ENCODE measurements at places on chromosomes 2 and 18.

- DNase-seq = no peak
These were observed 47.6 kb upstream of the TMEM87B start for GRCh38 chr2:112007493-112007892.

- DNase-seq = no peak
These were observed 9.8 kb upstream of the ARHGEF4 start for GRCh38 chr2:130826821-130827501.

DNA sequence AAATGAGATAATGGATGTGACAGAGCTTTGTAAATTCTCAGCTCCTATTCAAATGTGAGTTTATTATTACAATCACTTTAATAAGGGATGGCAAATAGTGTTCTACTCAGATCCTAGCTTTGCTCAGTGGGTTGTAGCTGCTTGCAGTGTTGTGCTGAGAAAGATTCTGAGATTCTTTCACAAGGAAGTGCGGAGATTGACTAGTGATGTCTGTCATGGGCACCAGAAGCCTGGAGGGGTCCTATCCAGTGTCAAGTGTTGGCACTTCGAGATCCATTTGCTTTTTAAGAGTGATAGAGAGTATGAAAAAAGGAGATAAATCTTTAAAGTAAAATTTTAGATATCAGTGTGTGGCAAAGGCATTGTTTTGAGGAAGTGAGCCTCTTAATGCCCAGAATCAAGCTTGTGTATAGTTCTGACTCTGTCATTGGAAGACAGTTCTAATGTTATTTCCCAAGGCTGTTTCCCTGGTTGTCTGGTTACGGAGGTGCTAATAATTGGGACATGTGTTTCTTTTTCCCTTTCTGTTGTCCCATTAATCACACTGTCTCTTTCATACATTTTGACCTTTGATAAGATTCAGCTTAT, 181.7 kb upstream of the SPRED2 start:
- no peak for DNase-seq

DNA sequence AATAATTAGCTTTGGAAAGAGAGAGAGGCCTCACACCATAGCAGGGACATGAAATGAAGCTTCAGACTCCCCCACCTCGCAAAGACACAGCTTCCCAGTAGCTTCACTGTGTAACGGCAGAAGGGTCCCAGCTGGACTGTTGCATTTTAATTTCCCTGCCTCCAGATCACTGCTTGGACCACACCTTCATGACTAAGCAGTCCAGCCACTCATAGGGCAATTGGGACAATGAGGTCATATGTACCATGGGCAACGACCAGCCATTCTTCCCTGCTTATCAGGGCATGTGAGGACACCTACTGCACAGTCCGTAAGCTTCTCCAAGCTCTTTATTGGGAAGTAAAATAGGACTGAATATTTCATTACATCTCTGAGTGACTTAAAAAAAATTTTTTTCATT, 183.0 kb downstream of the MREG start:
- DNase-seq = no peak

DNA sequence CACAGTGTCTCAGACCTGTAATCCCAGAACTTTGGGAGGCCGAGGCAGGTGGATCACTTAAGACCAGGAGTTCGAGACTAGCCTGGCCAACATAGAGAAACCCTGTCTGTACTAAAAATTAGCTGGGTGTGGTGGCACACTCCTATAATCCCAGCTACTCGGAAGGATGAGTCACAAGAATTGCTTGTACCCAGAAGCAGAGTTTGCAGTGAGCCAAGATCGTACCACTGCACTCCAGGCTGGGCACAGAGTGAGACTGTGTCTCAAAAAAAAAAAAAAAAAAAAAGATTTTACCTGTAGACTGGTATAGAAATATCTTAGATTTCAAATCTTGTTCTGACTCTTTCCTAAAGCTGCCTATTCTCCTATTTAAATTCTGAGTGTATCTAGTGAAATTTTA, 7.2 kb upstream of the KLHL29 start:
- no peak for DNase-seq

- no peak for DNase-seq
These were observed 29.6 kb upstream of the KCNG3 start for GRCh38 chr2:42523341-42523740.

- no peak for DNase-seq
These were observed 753.6 kb downstream of the DCC start for GRCh38 chr18:53093636-53094035.

- DNase-seq = no peak
These were observed 59.1 kb downstream of the SAP130 start for GRCh38 chr2:127968610-127969339.

- no peak for DNase-seq
These were observed 32.6 kb downstream of the PPP1R1C start for GRCh38 chr2:182018218-182018617.

- DNase-seq = no peak
These were observed 133.5 kb downstream of the TMEM182 start for GRCh38 chr2:102895376-102895775.

DNA sequence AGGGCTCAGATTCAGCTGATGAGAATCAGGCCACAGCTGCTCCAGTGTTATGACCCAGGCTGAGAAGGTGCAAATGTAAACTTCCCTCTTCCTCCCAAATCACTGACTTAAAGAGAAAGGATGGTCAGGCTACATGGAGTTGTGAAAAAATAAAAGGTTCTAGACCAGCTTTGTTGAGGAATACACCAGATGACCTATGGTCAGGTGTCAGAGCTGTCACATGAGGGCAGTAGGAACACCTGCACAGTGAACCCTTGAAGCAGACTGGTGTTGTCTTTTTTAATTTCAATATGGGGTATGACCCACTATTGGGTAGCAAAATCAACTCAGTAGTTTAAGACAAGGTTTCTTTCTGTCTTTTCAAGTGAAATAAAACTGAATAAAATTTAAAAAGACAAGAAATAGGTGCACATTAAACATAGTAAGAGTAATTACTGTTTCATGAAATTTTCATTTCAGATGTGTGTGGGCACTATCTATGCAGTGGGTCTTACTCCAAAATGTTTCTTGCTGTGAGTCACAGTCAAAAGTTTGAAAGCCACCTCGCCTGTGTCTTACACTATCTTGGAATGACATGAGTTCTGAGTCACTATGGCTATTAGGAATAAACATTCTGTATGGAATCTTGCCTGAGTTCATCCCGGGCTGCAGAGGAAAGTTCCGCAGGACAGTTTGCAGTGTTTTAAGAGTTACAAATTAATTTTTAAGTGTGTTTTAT, 83.6 kb downstream of the ACVR1 start:
- no peak for DNase-seq

DNA sequence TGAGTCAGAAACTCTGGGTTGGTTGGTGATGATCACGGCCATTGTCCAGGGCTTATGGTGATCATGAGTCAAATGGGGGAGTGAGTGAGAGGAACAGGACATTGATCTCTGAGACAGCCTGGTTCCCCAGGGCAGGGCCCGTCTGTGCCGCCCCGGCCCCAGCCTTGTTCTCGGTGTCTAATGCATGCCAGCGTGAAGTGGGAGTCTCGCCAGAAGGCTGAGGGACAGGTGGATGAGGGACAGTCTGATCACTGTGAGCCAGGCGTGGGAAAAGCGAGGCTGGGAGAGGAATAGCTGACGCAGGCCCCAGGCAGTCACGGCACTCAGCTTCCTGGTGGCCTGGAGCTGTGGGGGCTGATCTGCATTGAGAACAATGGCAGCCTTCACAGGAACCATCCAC, 208.3 kb upstream of the HDAC4 start:
- DNase-seq = no peak

GRCh38 chr2:236130349-236130998, 37.7 kb downstream of the GBX2 start:
- no peak for DNase-seq

DNA sequence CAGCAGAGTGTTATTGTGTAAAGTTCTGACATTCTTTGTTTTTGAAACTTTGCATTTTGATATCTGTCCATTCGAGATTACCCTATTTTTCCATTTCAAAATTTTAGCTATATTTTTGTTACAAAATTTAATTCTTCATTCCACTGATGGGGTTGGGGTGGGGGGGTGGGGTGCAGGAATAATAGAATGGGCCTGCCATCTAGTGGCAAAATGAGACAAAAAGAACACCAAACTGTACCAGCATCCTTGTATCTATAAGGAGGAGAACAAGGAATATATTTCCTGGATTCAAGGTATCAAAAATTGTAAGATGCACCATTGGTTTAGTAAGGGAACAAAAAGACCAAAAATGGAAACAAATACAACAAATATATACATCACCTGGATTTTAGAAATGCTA, 27.9 kb upstream of the TTR start:
- DNase-seq = no peak

- DNase-seq = no peak
These were observed 360.5 kb downstream of the SOX11 start for GRCh38 chr2:6052649-6053048.

DNA sequence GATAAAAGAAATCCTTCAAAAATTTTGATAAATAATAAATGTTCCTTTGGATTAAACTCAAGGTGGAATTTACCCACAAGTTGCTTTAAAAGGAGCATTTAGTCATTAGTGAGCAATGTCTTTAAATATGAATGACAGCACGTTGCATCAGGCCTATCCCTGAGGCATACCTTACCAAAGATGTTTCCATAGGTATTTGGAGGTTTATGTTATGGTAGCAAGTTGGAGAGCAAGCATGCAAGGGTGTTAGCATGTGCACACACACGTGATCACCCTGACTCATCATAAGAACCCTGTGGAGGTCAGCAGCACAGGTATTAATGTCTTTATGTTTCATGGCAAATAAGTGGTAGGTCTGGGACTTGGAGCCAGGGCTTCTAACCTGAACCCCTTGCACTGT, 159.9 kb downstream of the ACTR3 start:
- no peak for DNase-seq

GRCh38 chr2:194822097-194822496, 834.9 kb upstream of the SLC39A10 start:
- no peak for DNase-seq

DNA sequence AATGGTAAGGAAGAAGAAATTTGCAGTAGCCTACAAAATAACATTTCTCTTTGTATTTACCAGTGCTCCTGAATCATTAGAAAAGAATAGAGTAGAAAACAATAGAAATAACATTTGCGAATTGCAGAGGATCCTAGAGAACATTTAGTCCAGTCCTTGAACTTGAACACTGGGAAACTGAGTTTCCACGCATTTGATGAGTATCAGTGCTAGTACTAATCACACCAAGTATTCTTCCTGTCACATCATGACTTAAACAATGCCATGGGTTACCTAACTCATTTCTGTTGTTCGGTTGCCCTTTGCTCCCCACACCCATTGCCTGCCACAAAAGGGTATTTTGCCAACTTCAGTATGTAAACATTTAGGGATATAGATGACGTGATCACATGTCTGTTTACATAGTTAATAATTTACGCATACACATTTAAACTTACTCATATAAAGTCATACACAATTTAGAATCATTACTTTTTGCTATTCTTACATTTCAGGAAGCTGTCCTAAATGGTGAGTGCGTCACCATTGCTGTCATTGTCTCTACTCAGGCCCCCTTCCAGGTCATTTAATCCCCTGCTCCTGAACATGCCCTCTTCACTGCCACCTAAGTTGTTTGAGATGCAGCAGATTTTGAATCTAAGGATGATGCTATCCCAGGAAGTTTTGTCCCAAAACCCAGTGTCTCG, 42.3 kb downstream of the CRIM1 start:
- DNase-seq = no peak

GRCh38 chr2:188664416-188664815, 309.8 kb upstream of the COL3A1 start:
- DNase-seq = no peak

DNA sequence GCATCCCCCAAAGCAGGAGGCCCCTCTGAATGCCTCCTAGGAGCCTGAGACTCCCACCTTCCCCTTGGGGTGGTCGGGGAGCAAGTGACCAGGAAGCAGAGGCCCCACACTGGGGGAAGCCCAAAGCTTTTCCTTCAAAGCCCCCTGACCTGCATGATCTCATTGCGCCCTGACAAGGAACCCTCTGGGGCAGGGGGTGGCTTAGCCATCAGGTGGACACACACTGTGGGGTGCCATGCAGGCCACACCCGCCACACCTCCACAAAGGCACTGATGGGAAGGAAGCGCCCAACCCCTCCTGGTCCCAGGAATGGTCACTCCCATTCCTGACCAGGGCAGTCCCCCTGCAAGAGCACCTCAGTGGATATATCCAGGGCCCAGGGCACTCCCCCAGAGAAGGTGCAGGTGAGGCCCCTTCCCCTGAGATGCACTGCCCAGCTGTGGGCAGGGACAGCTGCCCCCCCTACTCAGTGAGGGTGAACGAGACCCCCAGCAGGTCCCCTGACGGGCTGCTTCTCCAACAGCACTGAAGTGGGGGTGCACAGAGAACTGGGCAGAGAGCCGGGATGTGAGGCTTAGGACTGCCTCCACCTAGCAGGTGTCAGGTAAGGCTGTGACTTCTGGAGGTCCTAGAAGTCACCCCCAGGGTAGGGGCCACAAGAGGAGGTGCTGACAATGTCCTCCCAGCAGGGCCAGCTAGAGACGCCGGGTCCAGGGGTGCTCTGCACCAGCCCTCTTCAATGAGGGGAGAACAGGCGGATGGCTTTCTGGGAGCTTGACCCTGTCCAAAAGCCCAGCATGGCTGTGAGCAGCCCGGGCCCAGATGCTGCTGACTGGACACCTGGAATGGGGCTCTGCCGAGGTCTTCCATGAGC, 31.5 kb downstream of the HS6ST1 start:
- DNase-seq = no peak

DNA sequence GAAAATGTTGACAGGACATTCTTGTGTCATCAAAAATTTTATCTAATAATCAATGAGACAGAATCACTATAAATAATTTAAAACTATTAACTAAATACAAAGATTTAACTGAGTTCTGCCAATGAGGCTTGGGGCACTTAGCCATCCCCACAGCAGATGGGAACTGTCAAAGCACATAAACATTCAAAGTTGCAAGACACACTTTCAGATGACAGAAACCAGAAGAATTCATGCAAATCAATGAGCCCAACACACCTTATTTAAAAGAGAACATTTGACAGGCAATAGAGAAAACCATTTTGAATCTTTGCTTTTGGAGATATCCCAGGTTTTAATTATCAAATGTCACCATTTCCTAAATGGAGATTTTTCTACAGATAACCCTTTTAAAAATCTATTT, 566.2 kb downstream of the IRS1 start:
- no peak for DNase-seq

DNA sequence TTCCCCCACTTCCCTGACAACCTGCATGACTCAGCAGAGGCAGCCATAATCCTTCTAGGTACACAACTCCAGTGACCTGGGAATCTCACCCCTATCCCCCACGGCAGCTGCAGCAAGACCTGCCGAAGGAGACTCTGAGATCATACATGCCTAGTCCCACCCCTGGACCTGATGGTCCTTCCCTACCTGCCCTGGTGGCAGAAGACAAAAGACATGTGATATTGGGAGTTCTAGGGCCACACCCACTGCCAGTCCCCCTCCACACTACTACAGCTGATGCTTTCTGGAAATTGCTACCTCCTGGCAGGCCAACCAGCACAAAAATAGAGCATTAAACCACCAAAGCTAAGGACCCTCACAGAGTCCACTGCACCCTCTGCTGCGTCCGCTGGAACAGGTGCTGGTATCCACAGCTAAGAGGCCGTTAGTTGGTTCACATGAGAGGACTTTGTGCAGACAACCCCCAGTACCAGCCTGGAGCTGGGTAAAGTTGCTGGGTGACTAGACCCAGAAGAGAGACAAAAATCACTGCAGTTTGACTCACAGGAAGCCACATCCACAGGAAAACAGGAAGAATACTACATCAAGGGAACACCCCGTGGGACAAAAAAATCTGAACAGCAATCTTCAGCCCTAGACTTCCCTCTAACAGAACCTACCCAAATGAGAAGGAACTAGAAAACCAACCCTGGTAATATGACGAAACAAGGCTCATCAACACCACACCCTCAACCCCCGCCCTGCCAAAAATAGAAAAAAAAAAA, 12.5 kb downstream of the MARCO start:
- DNase-seq = no peak
